Peyer's patch (tissue), 4 donors: ENCODE measurements at places on chromosomes 1 and 21.

- DNase-seq, result no peak
Measured at GRCh38 chr1:101122452-101123166, 97.0 kb upstream of the DPH5 start.

DNA sequence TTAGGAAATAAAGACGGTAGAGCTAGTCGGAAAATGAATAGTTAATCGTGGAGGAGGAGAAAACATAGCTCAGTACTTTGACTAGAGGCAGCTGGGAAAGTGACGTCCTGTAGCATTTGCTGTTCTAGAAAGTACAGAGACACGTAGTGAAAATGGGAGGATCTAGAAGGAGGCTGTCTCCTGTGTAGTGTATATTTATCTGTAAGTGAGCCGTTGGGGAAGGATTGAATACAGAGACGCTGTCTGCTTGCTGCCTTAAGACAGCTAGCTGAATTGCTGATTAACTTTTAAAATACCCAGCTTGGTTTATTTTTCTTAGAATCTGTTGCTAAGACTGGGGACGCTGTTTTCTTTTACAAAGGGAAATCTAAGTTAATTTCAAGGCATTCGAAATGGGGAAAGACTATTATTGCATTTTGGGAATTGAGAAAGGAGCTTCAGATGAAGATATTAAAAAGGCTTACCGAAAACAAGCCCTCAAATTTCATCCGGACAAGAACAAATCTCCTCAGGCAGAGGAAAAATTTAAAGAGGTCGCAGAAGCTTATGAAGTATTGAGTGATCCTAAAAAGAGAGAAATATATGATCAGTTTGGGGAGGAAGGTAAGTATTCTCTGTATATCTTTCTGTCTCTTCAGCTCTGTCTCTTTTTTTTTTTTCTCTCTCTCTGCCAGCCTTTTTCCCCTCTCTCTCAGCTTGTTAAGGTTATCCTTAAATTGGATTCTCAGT lies at the start of gene DNAJB4:
Gene DNAJB4, plus strand, starts transcription at position 221 of the 729 bp plus-strand sequence. Its CDS starts 172 bp downstream, at position 393.
- peak; percentile 87 for DNase-seq

DNA sequence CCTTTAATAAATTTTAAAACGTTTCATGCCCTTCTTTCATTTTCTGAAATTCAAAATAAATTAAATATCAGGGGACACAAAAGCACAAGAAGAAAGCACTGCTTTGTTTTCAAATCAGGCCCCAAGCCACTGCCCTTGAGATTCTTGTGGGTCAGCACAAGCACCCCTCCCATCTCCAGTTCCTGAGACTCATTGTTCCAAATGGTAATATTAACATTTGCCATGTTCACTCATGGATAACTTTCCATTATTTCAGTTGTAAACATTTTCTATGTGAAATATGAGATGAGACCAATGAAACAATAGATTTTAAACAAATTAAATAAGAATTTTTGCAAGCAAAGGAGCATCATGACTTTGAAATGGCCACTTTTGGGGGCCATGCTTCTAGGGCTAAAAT lies 7.7 kb downstream of the OVAAL start:
- DNase-seq, result no peak

GRCh38 chr1:22808676-22809483 lies 98.2 kb downstream of the EPHB2 start:
- no peak for DNase-seq

DNA sequence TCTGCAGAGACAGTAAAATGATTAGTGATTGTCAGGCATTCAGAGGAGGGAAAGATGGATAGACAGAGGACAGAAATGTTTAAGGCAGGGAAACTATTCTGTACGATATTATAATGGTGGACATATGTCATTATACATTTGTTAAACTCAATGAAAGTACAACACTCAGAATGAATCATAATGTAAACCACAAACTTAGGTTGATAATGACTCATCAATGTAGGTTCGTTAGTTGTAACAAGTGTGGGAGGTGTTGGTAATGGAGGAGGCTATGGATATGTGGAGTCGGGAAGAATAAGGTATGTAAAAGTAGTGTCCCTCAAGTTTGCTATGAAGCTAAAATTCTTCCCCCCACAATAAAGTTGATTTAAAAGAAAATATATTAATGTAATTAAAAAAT lies 455.0 kb downstream of the BRINP3 start:
- no peak for DNase-seq

GRCh38 chr1:224615861-224616755 lies at the start of gene CNIH3:
Gene CNIH3, plus strand, starts transcription at chr1:224616317. Its CDS starts 858 bp downstream, at chr1:224617175.
- DNase-seq, result no peak

DNA sequence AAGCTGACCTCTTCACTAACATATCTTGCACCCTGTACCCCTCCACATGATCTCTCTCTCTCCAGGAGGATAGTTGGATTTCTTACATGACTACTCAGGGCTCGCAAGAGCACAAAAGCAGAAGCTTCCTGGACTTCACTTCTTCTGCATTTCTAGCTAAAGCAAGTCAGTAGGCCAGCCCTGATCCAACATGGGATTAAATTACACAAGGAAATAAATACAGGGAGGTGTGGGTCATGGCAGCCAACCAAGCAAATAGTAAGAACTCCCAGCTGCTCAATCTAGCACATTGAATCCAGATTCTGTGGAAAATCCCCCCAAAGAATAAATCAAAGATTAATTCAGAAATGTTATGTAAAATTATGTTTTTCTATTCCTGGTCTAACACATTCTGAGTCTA lies 33.3 kb downstream of the KLHDC7A start:
- no peak for DNase-seq

- DNase-seq, result no peak
Measured at GRCh38 chr1:186626356-186626932, 53.8 kb downstream of the PTGS2 start.

DNA sequence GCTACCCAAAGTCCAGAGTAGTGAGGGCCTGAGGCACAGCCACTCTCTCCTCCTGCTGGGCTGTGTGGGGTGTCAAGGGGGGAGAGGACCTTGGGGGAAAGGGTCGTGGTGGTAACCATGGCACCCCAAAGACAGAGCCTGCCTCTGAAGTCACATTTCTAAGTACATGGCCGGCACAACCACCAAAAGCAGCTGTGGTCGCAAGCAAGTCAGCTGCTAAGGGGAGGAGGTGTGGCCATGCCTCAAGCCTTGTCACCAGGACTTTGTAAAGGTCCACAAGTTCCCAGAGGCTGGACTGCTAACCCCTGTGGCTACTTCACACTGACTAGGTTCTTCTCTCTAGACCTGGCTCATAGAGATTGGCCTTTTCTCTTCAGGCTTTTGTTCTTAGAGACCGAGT lies 310.6 kb downstream of the LMX1A start:
- no peak for DNase-seq

DNA sequence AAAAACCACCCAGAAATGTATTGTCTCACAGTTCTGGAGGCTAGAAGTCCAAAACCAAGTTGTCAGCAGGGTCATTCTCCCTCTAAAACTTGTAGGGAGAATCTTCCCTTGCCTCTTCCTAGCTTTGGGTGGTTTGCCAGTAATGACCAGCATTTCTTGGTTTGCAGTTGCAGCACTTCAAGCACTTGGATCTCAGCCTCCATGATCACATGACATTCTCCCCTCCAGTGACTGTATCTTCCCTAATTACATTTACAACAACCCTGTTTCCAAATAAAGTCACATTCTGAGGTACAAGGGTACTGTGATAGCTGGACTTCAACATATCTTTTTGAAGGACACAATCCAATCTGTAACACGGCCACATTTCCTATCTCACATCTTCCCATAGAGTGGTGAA lies 37.2 kb downstream of the EVI5 start:
- no peak for DNase-seq
